Esophagus squamous epithelium (tissue), 5 donors: ENCODE measurements at places on chromosomes 3 and 15.

- DNase-seq, result no peak
These were observed 73.1 kb downstream of the ATP2B2 start for GRCh38 chr3:10432156-10432845.

- DNase-seq, result no peak
These were observed 30.5 kb upstream of the TCF12 start for GRCh38 chr15:56887782-56888438.

GRCh38 chr3:53240989-53241972 is 14.5 kb downstream of the TKT start:
- DNase-seq, result no peak

DNA sequence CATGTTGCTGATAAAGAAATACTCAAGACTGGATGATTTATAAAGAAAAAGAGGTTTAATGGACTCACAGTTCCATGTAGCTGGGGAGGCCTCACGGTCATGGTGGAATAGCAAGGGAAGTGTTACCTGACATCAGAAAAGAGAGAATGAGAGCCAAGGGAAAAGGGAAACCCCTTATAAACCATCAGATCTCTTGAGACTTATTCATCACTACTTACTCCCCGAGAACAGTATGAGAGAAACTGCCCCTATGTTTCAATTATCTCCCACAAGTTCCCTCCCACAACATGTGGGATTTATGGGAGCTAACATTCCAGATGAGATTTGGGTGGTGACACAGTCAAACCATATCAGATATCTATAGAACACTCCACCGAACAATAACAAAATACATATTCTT is 904.6 kb downstream of the PDCD6IP start:
- DNase-seq, result no peak

- no peak for DNase-seq
These were observed 11.7 kb upstream of the SEMA3B start for GRCh38 chr3:50256978-50257890.

DNA sequence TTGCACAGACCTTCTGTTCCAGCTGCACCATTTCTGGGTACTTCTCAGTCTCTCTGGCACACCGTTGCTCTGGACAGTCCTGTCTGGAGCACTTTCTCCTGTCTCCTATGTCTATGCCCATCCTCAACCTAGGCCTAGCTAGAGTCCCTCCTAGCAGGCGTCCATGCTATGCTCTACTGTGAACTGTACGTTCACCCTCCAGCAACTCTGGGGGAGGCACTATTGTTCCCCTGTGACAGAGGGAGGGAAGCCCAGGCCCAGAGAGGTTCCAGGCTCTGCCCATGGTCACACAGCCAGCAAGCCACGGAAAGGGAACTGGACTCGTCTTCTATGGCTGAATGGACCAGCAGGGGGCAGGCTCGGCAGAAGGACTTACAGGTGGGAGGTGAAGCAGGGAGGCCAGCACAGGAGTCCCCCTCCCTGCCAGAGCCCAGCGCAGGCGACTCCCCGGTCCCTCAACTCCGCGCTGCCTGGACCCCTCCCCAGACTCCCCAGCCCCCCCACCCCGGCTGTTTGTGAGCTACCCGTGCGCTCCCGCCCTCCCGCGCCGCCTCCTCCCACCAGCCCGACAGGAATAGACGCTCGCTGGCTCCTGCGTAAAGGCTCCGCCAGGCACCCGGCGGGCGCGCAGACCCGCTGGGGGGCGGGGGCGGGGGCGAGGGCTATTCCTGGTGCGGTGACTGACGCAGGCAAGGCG is 1.7 kb upstream of the LINGO1 start:
- DNase-seq, result no peak

DNA sequence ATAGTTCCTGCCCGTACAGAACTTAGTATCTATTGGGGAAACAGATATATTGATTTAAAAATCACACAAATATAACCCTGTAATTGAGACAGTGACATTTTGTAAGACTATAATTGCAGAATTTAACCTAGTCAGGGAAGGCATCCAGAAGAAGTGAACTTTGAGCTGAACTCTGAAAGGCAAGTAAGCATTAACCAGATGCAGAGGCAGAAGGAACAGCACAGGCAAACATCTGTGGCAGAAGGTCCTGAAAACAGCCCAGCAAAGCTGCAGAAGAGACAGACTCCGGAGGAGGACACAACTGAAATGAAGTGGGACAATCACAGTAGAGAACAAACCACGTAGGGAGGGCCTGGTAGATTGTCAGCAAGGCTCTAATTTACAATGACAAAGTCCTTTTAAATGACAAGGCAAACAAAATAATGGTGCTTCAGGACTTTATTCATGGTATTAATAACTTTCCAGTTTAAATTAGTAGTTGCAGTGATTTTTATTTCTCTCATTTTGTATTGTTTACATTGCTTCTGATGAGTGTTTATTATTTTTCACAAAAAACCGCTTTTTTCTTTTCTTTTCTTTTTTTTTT is 14.5 kb downstream of the BCL2A1 start:
- no peak for DNase-seq

GRCh38 chr3:4395448-4395847 is 71.6 kb downstream of the SUMF1 start:
- no peak for DNase-seq

DNA sequence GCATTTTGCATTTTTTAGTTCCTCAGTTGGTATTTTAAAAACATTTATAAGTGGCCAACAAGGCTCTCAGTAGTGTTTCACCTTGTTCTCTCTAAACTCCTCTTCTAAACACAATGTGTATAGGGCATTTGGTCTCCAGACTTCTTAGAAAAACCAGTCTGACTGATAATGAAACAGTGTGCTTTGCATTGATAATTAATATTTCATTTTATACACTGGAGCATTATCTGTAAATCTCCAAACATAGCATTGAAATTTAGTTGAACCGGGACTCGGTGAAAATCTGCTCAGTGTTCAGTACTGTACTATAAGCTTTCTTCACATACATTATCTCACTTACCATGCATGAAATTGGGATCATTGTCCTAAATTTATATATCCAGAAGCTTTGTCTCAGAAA is 53.6 kb downstream of the SETD5 start:
- DNase-seq, result no peak

- no peak for DNase-seq
These were observed 28.3 kb downstream of the PDCD6IP start for GRCh38 chr3:33826688-33827087.

GRCh38 chr3:13579063-13579462 is 30.1 kb downstream of the FBLN2 start:
- DNase-seq, result no peak

GRCh38 chr3:18111796-18112232 is 313.3 kb downstream of the SATB1 start:
- no peak for DNase-seq

GRCh38 chr3:23159929-23160328 is 43.2 kb upstream of the UBE2E2 start:
- DNase-seq, result no peak

- no peak for DNase-seq
These were observed 52.5 kb upstream of the AMOTL2 start for GRCh38 chr3:134426660-134427181.
